Stomach (tissue), 19 donors: ENCODE measurements at places on chromosomes 1 and 21.

GRCh38 chr21:33760641-33761440 is 118.5 kb downstream of the ITSN1 start:
- DNase-seq: peak; percentile 19

GRCh38 chr21:35533893-35534292 is 484.8 kb upstream of the RUNX1 start:
- no peak for DNase-seq

DNA sequence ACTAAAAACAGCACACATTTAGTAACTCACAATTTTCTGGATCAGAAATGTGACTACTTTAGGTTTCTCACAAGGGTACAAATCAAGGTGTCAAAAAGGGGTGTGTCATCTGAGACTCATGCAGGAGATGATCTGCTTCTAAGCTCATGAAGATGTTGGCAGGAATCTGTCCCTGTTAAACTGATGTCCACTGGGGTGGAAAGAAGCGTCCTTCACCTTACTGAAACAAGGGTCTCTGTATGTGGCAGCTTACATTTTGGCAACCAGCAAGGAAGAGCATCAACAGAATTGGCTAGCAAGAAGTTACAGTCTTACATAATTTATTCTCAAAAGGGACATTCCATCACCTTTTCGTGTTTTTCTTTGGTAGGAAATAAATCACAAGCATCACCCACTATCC is 1223.8 kb downstream of the AMY1C start:
- DNase-seq: no peak

- no peak for DNase-seq
Observed at GRCh38 chr1:47870946-47871676, 126.1 kb downstream of the TRABD2B start.

DNA sequence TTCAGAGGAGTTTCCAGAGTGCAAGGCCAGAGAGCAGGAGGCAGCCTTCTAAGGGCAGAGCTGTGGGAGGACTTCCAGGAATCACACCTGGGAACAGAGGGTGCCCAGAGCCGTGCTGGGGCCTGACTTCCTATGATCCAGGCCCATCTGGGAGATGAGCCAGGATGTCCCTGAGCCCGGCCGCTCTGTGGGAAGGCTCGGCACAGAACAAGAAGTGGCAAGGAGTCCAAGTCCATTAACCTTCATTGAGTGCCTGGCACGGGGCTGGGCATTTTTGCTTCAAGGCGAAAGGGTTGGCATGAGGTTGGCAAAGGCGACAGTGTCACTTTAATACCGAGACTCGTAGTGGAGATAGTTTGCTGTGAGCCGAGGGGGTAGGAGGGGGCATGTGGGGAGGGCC is 18.2 kb downstream of the TMEM201 start:
- peak; percentile 0 for DNase-seq

DNA sequence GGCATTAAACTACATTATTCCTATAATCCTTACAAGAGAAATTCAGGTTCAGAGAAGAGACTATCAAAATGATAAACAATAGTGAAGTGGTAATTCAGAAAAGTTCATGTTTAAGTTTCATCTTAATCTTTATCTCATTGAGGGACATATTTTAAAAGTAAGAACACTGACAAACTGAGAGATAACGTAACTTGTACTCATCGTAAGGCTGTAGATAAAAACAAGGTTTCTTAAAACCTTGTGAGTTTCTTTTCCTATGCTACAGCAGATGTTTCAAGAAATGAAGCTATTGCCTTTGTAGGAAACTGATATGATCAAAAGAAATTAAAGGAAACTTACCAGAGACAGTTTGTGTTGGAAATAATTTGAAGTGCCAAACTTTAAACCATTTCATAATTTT is 65.0 kb downstream of the RERE start:
- DNase-seq: no peak

DNA sequence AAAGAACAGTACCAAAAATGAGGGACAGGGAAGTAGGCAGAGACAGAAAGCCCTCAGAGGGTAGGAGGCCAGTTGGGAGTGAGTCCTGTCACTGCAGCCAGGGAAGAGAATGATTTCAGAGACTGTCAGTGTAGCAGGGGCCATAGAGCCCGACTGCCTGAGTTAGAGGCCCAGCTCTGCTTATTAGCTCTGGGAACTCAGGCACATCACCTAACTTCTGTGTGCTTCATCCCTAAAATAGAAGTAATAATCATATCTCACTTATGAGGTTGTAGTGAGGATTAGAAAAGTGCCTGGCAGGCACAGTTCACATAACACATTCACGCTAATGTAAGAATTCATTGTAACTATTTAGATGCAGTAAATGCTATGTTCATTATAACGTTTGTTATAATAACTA is 18.3 kb downstream of the NPL start:
- DNase-seq: no peak

DNA sequence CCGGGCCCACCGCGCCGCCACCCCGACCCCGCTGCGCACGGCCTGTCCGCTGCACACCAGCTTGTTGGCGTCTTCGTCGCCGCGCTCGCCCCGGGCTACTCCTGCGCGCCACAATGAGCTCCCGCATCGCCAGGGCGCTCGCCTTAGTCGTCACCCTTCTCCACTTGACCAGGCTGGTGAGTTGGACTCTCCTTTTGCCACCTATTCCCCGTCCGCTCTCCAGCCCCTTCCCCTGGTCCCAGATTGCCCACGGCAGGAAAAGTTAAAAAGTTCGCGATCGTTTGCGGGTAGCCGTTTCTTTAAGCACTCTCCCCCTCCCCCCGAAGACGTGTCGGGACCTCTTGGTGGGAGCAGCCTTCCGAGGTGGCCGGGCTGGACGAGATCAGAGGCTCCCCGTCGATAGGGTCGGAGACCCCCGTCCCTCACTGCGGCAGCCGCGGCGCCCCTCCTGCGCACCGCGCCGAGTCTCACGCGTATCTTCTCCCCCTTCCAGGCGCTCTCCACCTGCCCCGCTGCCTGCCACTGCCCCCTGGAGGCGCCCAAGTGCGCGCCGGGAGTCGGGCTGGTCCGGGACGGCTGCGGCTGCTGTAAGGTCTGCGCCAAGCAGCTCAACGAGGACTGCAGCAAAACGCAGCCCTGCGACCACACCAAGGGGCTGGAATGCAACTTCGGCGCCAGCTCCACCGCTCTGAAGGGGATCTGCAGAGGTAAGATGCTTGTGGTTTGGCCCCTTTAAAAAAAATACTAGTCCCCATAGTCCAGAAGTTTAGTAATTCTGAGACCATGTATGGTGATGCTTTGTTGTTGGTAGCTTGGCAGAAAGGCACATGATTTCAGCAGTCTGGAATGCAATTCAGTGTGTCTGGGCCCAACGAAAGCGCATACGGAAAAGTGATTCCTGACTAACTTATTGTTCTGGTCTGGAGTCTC is 576 bp downstream of the CCN1 start:
- peak; percentile 80 for DNase-seq

DNA sequence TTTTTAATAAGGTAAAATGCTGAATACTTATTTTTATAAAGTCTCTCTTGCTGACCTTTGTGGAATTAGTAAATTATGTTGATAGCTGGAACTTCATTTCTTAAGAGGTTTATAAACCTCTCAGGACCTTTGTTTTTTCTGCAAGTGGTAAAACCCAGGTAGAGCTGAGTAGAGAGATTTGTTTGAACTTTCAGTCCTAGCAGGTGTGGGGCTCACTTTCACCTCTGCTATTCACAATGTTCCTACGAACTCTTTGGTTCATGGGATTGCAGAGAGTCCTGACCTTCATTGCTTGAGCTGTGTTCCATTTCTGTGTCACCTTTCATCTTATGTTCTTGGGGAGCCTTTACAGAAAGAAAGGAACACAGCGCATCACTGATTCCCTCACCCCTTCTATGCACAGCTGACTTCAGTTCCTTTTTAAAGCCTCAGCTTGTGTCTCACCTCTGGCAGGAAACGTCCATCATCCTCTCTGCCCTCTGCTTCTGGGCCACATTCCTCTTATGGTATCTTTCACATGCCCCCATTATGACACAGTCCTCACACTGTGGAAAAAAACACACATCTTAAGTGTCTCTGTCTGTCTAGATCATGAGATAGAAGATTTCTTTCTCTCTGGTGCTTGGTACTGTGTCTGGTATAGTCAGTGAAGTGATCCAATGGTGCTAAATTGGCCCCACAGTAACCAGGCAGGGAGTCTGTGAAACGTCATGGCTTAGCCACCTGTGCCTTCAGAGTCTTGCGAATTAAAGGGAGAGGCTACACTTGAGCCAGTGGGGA is 262.5 kb upstream of the B3GALT2 start:
- no peak for DNase-seq

DNA sequence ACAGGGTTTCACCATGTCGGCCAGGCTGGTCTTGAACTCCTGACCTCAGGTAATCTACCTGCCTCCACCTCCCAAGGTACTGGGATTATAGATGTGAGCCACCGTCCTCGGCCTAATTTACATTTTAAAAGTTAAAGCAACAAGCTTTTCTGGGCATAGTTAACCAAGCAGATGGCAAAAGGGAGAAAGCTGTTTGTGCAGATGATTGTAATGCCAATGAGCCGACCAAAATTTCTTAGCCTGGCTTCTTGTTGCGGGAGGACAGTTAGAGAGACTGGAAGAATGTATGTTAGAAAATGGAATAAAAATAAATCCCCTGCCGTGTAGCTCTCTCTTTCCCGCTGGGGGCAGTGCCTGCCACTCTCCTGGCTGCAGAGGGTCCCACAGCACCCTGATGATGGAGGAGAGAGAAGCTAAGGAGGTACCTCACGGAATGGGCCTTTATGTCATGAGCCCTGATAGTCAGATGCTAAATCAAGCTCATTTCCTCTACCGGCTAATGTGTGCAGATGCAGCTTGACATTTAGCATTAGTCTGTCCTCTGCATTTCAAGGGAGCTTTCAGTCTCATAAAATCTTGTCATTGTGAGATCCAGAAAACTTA is 87.2 kb downstream of the HHAT start:
- no peak for DNase-seq

GRCh38 chr1:206503591-206504362 is 3.6 kb upstream of the RASSF5 start:
- no peak for DNase-seq

GRCh38 chr1:1984560-1985070 is 19.0 kb downstream of the CFAP74 start:
- DNase-seq: no peak

- DNase-seq: no peak
Observed at GRCh38 chr1:240258910-240259309, 167.2 kb downstream of the FMN2 start.

GRCh38 chr1:25707280-25708016 is 90.9 kb downstream of the MAN1C1 start:
- peak; percentile 47 for DNase-seq

GRCh38 chr1:177048314-177049069 is 116.0 kb downstream of the ASTN1 start:
- DNase-seq: no peak

DNA sequence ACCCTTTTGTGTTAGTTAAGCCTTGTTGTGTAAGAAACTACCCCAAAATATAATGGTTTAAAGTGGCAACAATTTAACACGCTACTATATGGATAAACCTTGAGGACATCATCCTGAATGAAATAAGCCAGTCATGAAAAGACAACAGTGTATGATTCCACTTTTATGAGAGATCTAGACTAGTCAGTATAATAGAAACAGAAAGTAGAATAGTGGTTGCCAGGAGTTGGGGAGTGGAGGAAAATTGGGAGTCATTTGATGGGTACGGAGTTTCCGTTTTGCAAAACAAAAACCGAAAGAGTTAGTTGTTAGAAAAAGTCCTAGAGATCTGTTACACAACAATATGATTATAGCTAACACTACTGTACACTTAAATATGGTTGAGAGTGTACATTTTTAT is 16.0 kb upstream of the CHIA start:
- DNase-seq: no peak

- DNase-seq: no peak
Observed at GRCh38 chr1:60415696-60416095, 342.1 kb upstream of the C1orf87 start.

DNA sequence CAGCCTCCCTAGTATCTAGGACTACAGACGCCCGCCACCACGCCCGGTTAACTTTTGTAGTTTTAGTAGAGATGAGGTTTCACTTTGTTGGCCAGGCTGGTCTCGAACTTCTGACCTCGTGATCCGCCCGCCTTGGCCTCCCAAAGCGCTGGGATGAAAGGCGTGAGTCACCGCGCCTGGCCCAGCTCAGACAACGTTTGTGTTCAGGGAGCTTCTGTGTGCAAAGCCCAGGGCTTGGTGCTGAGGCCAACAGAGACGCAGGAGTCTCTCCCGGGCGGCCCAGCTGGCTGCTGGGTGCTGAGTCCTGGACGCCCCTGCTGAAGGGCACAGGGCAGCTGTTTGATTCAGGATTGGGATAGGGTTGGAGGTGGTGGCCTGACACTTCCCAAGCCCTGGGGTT is 3.0 kb downstream of the PRKCZ start:
- no peak for DNase-seq

DNA sequence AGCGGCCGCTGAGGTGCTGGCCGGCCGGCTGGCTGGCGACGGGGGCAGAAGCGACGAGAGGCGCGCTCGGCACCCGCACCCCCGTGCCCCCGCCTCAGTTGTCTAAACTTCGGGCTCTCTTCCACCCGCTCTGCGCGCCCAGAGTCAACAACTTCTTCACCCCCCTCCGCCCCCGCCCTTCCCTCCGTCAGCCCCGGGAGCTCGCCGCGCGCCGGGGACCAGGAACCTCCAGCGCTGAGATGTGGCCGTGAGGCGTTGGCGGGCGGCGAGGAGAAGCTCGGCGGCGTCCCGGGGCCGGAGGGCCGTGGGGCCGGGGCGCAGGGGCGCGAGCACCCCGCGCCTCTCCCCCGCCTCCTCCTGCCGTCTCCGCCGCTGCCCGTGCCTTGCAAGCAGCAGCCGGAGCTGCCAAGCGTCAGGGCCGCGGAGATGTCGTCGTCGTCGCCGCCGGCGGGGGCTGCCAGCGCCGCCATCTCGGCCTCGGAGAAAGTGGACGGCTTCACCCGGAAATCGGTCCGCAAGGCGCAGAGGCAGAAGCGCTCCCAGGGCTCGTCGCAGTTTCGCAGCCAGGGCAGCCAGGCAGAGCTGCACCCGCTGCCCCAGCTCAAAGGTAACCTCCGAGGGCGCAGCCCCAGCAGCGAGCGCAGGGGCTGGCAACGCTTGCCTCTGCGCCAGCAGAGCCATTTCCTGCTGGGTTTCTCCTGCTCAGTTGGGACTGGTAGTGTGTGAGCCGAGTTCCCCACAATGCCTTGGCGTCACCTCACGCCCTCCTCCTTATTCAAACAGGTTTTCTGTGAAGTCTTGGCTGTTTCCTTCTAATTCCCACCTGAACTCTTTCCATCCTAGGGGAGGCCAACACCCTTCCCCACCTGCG is 710 bp downstream of the PPP2R5A start:
- DNase-seq: peak; percentile 77

DNA sequence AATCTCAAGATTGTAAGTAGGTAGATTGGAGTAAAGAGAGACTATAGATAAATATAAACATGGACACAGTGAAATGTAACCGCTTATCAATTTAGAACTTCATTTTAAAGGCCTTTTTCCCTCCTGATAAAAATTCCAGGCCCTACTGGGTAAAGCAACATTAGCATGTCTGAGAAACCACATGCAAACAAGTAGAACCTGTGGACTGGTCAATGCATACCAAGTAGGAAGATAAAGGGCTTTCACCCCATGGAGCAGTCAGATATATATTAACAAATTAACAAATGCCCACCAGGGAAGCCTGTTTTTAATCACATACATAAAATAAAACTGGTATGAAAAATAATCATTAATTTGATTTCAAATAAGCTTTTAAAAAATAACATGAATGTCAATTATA is 8.1 kb downstream of the DPH5 start:
- DNase-seq: no peak

GRCh38 chr1:14296795-14297194 is 301.7 kb upstream of the KAZN start:
- DNase-seq: no peak
